Central memory CD4-positive, alpha-beta T cell (primary cell): ENCODE measurements at places on chromosomes 6 and 20.

DNA sequence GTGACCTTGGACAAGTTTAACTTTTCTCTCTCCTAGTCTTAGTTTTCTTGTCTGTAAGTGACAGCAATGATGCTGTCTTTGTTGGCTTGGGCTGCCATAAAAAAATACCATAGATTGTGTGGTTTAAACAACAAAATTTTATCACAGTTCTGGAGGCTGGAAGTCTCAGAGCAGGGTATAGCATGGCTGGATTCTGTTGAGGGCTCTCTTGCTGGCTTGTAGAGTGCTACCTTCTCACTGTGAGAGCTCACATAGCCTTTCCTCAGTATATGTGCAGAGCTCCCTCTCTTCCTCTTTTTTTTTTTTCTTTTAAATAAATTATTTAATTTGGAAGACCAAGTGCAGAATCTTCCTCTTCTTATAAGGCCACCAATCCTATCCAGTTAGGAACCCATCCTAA, 26.3 kb downstream of the HFE start:
- no peak for DNase-seq

DNA sequence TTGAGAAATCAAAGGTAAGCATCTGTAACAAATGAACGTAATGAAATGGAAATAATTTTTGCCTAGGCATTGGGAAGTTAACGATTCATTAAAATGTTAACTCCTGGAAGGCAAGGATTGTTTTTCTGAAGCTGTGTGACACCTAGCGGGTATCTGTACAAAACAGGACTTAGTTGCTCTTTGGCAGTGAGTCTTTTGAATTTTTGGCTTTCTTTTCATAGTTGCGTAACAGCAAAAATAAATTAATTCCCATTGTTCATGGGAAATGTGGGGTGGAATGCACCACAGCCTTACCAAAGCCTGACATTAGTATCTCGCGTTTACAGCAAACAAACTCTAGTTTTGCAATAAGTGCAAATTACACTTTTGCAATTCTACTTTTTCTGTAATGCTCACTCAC, 92.7 kb upstream of the DTNBP1 start:
- DNase-seq: no peak

- DNase-seq: no peak
Observed at GRCh38 chr6:24600903-24601302, 45.1 kb downstream of the KIAA0319 start.

- DNase-seq: no peak
Observed at GRCh38 chr6:73081955-73082354, 143.3 kb downstream of the KHDC1L start.

- peak; percentile 34 for DNase-seq
Observed at GRCh38 chr6:138161338-138162110, at the start of gene ARFGEF3. TSS of gene ARFGEF3 (plus strand) at chr6:138161939. CDS start at chr6:138162087, 148 bp downstream.

DNA sequence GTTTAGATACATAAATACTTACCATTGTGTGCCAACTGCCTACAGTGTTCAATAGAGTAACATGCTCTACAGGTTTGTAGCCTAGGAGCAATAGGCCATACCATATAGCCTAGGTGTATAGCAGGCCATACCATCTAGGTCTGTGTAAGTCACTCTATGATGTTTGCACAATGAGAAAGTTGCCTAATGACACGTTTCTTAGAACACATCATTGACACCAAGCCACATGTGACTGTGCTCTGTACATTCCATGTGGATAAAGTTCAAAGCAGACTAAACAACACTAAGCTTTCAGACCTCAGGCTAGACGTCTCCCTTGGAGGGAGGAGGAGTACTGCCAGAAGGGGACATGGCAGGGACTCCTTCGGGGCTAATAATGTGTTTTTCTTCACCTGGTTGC, 93.6 kb downstream of the KIF16B start:
- DNase-seq: no peak

DNA sequence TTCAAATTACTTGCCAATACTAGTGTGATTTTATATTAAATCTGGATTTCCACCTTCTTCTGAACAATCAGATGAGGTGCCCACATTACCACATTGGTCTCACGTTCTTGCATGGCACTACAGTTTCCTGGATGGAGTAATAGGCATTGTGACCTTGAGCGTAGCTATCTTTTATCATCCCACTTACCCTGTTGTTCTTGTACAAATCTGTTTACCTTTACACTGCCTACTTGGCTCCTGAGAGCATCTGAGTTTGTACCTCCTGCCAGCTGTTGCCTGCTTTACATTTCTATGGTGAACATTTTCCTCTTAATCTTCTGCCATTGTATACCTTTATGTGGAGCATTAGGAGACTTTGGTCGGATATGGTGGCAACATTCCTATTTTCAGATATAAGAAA, 90.7 kb downstream of the AKAP7 start:
- no peak for DNase-seq

DNA sequence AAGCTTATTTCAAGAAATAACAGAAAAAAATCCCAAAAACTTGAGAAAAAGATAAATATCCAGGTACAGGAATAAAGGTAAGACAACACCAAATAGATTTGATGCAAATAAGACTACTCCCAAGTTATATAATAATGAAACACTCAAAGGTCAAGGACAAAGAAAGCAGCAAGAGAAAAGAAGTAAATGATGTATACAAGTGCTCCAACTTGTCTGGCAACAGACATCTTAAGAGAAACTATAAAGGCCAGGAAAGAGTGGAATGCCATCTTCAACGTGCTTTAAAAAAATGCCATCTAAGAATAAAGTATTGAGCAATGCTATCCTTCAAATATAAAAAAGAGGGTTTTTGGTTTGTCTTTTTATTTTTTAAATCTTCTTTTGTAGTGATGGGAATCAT, 54.2 kb downstream of the REV3L start:
- no peak for DNase-seq

GRCh38 chr6:30500421-30501355, 11.4 kb downstream of the HLA-E start:
- no peak for DNase-seq
